ENCODE measurements at places on chromosomes 13 and 19. TPM values are rescaled to one million over a fixed set of nuclear protein-coding genes. Genes with fewer than 3 reads are reported as not detected.

IL11 gene
- 0.47 TPM for total RNA-seq

CYP4F22 gene
- total RNA-seq, result 0.09 TPM

SEMA6B gene
- total RNA-seq, result 17.7 TPM

SHISA7 gene
- not detected for total RNA-seq

GRCh38 chr19:7213628-7214323 lies 80.4 kb downstream of the INSR start:
- no peaks in the 10 kb centered on the region for H3K27me3 ChIP-seq
- DNase-seq, result no peak
- peaks cover 18% of the 10 kb centered on the region for H3K4me1 ChIP-seq
- H3K36me3 ChIP-seq, result no peaks in the 10 kb centered on the region

DNA sequence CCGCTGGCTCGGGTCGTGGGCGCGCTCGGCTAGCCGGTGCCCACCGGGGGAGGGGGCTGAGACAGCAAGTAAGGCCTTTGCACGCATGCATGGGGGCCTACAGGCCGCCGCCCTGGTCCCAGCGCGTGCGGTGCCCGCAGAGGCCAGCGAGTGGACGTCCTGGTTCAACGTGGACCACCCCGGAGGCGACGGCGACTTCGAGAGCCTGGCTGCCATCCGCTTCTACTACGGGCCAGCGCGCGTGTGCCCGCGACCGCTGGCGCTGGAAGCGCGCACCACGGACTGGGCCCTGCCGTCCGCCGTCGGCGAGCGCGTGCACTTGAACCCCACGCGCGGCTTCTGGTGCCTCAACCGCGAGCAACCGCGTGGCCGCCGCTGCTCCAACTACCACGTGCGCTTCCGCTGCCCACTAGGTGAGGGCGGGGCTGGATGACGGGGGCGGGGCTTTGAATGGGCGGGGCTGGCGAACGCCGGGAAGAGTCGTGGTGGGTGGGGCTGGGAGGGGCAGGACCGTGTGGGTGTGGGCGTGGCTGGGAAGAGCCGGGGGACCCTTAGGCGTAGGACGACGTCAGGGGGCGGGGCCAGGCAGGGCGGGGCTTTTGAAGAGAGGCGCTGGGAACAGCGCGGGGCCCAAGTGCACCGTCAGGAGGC lies 2.1 kb downstream of the CILP2 start:
- no peaks in the 10 kb centered on the region for H3K36me3 ChIP-seq
- H3K4me3 ChIP-seq, result no peak overlapping the region
- peaks cover 18% of the 10 kb centered on the region for H3K27me3 ChIP-seq
- DNase-seq, result peak; percentile 81

DNA sequence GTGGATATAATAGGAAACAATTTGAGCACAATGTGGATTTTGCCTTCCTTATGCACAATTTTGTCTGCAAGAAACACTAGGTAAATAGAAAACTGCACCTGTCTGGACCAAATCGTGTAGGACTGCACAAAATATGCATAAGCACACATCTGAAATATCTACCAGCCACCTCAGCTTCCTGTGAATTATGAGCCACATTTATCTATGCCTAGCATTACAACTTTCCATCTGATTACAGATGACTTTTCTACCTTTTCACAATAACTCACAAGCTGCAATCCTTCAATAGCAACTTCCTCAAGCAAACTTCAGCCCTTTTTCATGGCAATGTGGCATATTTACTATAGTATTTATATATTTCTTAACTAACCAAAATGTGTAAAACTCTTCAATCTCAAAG lies 5.7 kb upstream of the RFX2 start:
- no peak for DNase-seq
- no peaks in the 10 kb centered on the region for H3K27me3 ChIP-seq
- no peak overlapping the region for H3K4me3 ChIP-seq

GRCh38 chr13:67184247-67184646 lies 45.9 kb downstream of the PCDH9 start:
- no peak for DNase-seq
- H3K27me3 ChIP-seq, result no peaks in the 10 kb centered on the region
- H3K4me3 ChIP-seq, result no peak overlapping the region
- H3K4me1 ChIP-seq, result no peaks in the 10 kb centered on the region
- H3K36me3 ChIP-seq, result no peaks in the 10 kb centered on the region
- H3K27ac ChIP-seq, result no peak overlapping the region

DNA sequence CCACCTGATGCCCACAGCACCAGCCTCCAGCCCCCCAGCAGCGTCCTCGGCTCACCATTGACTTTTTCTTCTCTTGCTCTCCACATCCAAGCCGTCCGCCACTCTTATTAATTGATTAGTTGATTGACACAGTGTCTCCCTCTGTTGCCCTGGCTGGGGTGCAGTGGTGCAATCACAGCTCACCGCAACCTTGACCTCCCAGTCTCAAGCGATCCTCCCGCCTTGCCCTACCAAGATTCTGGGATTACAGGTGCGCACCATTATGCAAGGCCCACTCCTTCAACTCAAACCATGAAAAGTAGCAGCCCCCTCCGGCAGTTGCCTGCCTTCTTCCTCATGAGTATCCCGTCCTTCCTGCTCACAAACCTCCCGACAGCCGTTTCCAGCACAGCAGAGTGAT lies 921 bp upstream of the TEX29 start:
- DNase-seq, result no peak
- no peak overlapping the region for H3K27ac ChIP-seq
- H3K36me3 ChIP-seq, result no peaks in the 10 kb centered on the region
- H3K4me1 ChIP-seq, result no peaks in the 10 kb centered on the region
- no peaks in the 10 kb centered on the region for H3K27me3 ChIP-seq
- no peak overlapping the region for H3K4me3 ChIP-seq

DNA sequence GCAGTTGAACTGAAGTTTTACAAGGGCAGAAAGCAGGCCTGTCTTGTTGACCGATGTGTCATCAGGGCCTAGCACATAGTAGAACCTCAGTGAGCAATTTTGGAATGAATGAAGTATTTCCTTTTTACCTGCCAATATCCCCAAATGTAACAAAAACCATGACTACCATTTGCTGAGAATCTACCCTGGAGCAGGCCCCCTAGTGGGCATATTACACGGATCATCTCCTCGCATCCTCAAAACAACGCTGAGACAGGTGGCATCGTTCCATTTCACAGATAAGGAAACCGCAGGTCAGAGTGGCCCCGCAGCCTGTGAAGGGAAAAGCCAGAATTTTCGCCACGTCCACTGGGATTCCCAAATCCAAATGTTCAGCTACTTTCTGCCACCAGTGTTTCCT lies 77.9 kb downstream of the CACNA1A start:
- H3K36me3 ChIP-seq, result no peaks in the 10 kb centered on the region
- DNase-seq, result peak; percentile 2
- H3K27me3 ChIP-seq, result no peaks in the 10 kb centered on the region
- no peaks in the 10 kb centered on the region for H3K4me1 ChIP-seq

SIGLEC6 gene
- total RNA-seq, result 4.8 TPM

LILRB3 gene
- total RNA-seq, result 10.0 TPM

- no peaks in the 10 kb centered on the region for H3K4me1 ChIP-seq
- H3K27me3 ChIP-seq, result no peaks in the 10 kb centered on the region
- H3K4me3 ChIP-seq, result no peak overlapping the region
Measured at GRCh38 chr19:12222980-12223630, 60.2 kb downstream of the ZNF136 start.

DNA sequence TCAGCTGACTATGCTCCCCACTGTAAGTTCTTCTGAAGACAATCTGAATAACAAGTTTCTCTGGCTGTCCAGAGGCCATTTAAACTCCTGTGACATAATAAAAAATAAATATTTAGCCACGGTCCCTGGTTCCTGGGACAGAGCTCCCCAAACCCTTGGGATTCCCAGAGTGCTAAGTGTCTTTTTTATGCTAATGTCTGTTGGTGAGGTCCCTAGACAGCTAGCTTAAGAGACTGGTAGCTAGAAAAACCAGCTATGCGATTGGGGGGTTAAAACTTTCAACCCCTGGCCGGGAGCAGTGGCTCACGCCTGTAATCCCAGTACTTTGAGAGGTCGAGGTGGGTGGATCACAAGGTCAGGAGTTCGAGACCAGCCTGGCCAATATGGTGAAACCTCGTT lies 5.9 kb downstream of the EPSTI1 start:
- peaks cover 6% of the 10 kb centered on the region for H3K4me1 ChIP-seq
- DNase-seq, result no peak
- H3K4me3 ChIP-seq, result no peak overlapping the region
- no peaks in the 10 kb centered on the region for H3K27me3 ChIP-seq
- H3K27ac ChIP-seq, result peak overlapping the region; percentile 92

- H3K4me1 ChIP-seq, result no peaks in the 10 kb centered on the region
- no peaks in the 10 kb centered on the region for H3K27me3 ChIP-seq
- peaks cover 2% of the 10 kb centered on the region for H3K36me3 ChIP-seq
Measured at GRCh38 chr19:56301886-56302620, 12.6 kb downstream of the ZSCAN5A start.

ERICH4 gene
- total RNA-seq, result not detected

DNA sequence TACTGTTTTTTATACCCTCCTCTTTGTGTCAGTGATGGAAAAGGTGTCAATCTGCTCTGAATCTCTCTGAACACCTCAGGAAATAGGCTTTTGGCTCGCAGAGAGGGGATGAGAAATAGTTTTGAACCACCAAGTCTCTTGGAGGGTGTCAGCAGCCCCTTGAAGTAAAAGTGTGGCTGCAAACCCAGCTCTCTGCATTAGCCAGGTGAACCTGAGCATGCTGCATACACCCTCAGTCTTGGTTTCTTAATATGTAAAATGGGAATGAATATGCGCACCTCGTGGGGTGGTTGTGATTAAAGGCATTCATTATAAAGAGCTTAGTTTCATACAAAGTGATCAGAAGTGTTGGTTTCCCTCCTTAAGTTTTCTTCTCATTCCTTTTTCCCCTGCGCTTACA lies 1.4 kb upstream of the DHRS12 start:
- no peak for DNase-seq
- peaks cover 32% of the 10 kb centered on the region for H3K4me1 ChIP-seq
- H3K27ac ChIP-seq, result peak overlapping the region; percentile 98
- H3K36me3 ChIP-seq, result no peaks in the 10 kb centered on the region
- H3K27me3 ChIP-seq, result no peaks in the 10 kb centered on the region
- peak overlapping the region; percentile 84 for H3K4me3 ChIP-seq

PRDX2 gene
- total RNA-seq, result 171 TPM

CEACAM7 gene
- 0.16 TPM for total RNA-seq

DNA sequence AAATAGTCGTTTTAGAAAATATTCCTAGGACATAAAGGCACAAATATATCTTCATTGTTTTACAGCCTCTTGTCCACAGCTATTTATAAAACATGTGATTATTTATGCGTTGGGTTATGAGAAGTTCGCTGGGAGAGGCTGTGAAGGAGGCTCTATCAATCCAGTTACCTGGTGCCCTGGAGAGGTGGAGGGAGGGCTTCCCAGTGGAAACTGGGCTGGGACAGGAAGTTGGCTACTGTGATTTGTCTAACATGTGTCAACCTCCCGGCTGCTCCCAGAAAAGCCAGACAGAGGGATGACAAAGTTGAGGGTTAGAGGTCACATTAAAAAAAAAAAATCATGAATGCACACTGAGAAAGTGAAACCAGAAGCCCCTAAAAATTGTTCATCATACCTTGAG lies 346.5 kb downstream of the ZNF536 start:
- H3K4me3 ChIP-seq, result no peak overlapping the region
- H3K27me3 ChIP-seq, result no peaks in the 10 kb centered on the region
- no peak overlapping the region for H3K27ac ChIP-seq
- peaks cover 2% of the 10 kb centered on the region for H3K4me1 ChIP-seq
- H3K36me3 ChIP-seq, result no peaks in the 10 kb centered on the region

GRCh38 chr13:30928978-30929377 lies 3.5 kb upstream of the TEX26 start:
- H3K4me3 ChIP-seq, result no peak overlapping the region
- peaks cover 11% of the 10 kb centered on the region for H3K4me1 ChIP-seq
- no peaks in the 10 kb centered on the region for H3K36me3 ChIP-seq
- H3K27me3 ChIP-seq, result no peaks in the 10 kb centered on the region
- H3K27ac ChIP-seq, result no peak overlapping the region

ZNF846 gene
- total RNA-seq, result 17.7 TPM

- DNase-seq, result peak; percentile 60
- peaks cover 16% of the 10 kb centered on the region for H3K4me1 ChIP-seq
- H3K27ac ChIP-seq, result no peak overlapping the region
- H3K27me3 ChIP-seq, result no peaks in the 10 kb centered on the region
- H3K36me3 ChIP-seq, result peaks cover 11% of the 10 kb centered on the region
Measured at GRCh38 chr13:33123066-33123859, 107.0 kb downstream of the KL start.

SIAH3 gene
- 0.03 TPM for total RNA-seq

DNA sequence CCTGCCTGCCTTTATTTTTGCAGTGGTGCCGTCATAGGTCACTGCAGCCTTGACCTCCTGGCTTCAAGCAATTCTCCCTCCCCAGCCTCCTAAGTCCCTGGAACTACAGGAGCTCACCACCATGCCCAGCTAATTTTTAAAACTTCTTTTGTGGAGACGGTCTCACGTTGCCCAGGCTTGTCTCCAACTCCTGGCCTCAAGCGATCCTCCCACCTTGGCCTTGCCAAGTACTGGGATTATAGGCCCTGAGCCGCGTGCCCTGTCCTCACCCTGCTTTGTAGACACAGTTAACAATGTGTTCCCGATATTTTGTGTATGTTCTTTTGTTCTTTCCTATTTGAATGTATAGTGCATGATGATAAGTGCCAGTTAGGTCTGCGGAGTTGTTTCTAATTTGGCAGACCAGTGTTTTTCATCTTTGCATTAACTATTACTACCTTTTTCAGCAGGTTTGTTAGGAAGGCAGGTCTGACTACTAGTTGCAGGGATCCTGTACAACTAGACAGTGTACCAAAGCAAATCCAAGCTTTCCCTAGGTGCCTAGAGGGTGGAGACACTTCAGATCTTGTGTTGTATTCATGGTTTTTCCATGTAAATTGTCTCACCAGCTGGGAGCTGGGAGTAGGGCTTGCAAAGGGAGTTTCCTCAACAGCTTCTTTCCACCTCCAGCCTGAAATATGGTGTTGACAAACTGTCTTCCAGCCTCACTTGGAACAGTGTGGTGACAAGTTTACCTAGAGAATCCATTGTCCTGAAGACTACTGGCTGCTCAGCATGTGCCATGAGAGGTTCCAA lies 9.5 kb upstream of the WTIP start:
- no peak overlapping the region for H3K4me3 ChIP-seq
- no peaks in the 10 kb centered on the region for H3K4me1 ChIP-seq
- no peak for DNase-seq
- H3K36me3 ChIP-seq, result peaks cover 9% of the 10 kb centered on the region
- H3K27me3 ChIP-seq, result no peaks in the 10 kb centered on the region
- no peak overlapping the region for H3K27ac ChIP-seq

ANKRD24 gene
- 0.72 TPM for total RNA-seq

- peaks cover 3% of the 10 kb centered on the region for H3K4me1 ChIP-seq
- H3K36me3 ChIP-seq, result no peaks in the 10 kb centered on the region
- H3K27me3 ChIP-seq, result no peaks in the 10 kb centered on the region
- no peak overlapping the region for H3K27ac ChIP-seq
- H3K4me3 ChIP-seq, result no peak overlapping the region
- DNase-seq, result no peak
Measured at GRCh38 chr13:97327086-97327485, 105.0 kb downstream of the MBNL2 start.

GRCh38 chr13:101875091-101875490 lies 422.6 kb downstream of the ITGBL1 start:
- no peak overlapping the region for H3K27ac ChIP-seq
- H3K36me3 ChIP-seq, result no peaks in the 10 kb centered on the region
- no peak overlapping the region for H3K4me3 ChIP-seq
- H3K4me1 ChIP-seq, result no peaks in the 10 kb centered on the region
- DNase-seq, result no peak

ZNF578 gene
- 3.7 TPM for total RNA-seq

Data from kidney (tissue), 22 donors.